Activated B cell treated with CpG ODN at 0.5 μM for 24 hours (primary cell): ENCODE measurements at places on chromosomes 6 and 20. TPM values are rescaled to one million over a fixed set of nuclear protein-coding genes. Genes with fewer than 3 reads are reported as not detected.

Gene SPATA2
- 9.1 and 9.4 TPM in 2 replicates for total RNA-seq

Gene KIF25
- total RNA-seq = not detected in 2 replicates

Gene BMP2
- not detected in 2 replicates for total RNA-seq

DNA sequence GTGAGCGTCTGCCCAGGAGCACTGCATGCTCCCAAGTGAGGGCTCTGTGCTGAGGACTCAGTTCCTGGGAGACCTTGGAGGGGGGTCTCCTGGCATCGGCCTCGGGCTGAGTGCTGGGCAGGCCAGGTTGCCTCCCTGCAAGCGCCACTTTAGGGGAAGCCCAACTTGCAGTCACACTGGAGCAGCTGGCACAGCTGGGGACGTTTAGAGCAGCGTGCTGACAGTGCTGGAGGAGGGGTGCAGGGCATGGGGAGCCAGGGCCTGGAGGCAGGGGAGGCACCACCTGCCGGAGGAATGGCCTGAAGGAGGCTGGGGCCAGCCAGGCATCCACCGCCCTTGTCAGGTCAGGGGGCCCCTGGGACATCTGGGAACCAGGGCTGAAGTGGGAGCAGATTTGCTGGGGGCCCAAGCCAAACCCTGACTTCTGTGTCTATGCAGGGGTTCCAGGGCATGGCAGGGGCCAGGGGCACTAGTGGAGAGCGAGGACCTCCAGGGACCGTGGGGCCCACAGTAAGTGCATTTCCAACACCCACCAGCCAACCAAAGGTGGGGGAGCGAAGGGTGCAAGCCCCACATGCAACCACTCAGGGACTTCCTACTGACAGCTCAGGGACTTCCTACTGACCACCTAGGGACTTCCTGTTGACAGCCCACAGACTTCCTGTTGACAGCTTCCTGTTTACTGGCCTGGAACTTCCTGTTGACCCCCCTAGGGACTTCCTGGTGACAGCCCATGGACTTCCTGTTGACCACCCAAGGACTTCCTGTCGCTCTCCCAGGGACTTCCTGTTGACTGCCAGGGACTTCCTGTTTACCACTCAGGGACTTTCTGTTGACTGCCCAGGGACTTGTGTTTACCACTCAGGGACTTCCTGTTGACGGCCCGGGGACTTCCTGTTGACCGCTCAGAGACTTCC is 33.6 kb downstream of the COL20A1 start:
- no peaks in the 10 kb centered on the region for H3K27me3 ChIP-seq
- H3K4me1 ChIP-seq = peaks cover 11% of the 10 kb centered on the region
- no peak for DNase-seq
- H3K4me3 ChIP-seq = no peak overlapping the region

DNA sequence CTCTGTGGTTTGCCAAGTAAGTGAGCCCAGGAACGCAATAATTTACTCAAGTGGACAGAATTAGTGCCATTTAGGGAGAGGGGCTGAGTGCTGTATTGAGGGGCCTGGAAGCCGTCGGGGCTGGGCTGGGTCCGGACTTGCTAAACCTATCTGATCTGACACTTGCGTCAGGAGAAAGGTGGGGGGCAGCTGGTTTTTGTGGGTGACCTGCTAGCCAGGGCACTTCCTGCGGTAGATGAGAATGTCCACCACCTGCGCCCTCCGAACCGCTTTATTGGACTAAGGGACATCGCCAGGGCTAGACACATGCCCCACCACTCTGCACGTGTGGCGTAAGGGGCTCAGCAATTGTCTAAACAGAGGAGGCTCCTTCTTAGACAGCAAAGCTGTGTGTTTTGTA is 139.1 kb downstream of the CDH4 start:
- no peaks in the 10 kb centered on the region for H3K36me3 ChIP-seq
- no peaks in the 10 kb centered on the region for H3K27me3 ChIP-seq
- DNase-seq = no peak
- no peaks in the 10 kb centered on the region for H3K4me1 ChIP-seq
- no peak overlapping the region for H3K27ac ChIP-seq
- H3K4me3 ChIP-seq = no peak overlapping the region

GRCh38 chr6:39951191-39951590 is 16.9 kb upstream of the MOCS1 start:
- no peak overlapping the region for H3K4me3 ChIP-seq
- H3K4me1 ChIP-seq = no peaks in the 10 kb centered on the region
- H3K36me3 ChIP-seq = no peaks in the 10 kb centered on the region
- no peak overlapping the region for H3K27ac ChIP-seq
- no peak for DNase-seq

- no peaks in the 10 kb centered on the region for H3K4me1 ChIP-seq
- no peak overlapping the region for H3K27ac ChIP-seq
Measured at GRCh38 chr6:119830069-119830468, 480.5 kb upstream of the MAN1A1 start.
